ENCODE measurements at places on chromosomes 2 and 18.

GRCh38 chr2:71224457-71224856, 2.4 kb downstream of the PAIP2B start:
- no peak for DNase-seq

GRCh38 chr2:219219784-219220532, 1.2 kb upstream of the ABCB6 start:
- no peak for DNase-seq

GRCh38 chr2:207121784-207122183, 44.0 kb downstream of the KLF7 start:
- DNase-seq = no peak

DNA sequence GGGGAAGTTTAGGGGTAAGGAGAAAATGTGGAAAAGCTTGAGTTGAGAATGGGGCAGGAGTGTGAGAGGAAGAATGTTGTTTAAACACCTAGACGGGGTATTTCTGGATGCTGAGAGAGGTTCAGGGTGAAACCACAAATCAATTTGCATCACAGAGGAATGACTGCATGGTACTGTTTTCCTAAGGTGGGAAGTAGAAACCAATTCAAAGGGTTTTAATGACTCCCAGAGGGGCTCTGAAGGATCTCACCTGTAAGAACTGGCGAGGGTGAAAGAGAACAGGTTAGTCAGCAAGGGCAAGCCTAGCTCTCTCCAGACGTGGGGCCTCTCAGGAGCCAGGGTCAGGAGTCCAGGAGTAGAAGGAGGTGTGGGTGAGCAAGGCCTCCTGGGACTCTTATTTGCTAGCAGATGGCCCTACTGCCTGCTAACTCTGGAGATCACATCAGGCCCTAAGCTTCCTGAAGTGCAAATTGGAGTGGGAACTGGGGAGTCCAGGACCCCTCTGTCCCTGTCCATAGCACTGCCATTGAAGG, 133.0 kb upstream of the CELF4 start:
- DNase-seq = no peak

DNA sequence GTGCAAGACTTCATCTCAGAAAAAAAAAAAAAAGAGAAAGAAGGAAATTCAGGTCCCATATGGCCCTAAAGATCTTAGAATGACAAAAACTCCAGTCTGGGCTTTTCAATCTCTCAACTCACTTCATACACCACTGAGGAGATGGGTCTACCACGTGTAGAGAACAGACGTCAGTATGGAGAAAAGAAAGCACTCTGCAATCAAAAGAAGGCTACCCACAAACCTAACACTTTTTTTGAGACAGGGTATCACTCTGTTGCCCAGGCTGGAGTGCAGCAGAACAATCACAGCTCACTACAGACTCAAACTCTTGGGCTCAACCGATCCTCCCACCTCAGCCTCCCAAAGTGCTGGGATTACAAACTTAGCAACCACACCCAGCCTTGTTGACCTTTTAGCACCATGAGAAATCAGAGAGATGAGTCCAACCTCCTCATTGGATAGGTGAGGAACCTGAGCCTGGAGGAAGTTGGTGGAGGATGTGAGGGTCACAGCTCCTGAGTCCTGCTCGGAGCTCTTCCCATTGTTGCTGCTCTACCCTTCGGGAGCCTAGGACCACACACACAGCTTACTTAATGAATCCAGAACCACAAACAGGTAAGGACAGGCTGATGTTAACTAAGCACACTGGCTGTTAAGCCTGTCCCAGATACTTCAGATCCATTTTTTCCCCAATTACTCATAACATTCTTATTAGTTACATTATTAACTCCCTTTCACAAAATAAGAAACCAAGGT, 23.7 kb downstream of the TBC1D8 start:
- DNase-seq = no peak

DNA sequence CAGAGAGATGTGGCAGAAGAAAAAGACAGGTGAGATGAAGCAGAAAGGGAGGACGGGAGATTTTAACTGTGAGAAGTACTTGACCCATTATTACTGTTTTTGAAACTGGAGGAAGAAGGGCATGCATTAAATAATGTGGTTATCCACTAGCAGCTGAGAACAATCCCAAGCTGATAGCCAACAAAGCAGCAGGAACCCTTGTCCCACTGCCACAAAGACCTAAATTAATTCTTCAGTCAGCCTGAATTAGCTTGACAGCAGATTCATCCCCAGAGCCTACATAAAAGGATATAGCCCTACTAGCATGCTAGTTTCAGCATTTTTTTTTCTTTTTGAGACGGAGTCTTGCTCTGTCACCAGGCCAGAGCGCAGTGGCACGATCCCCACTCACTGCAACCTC, 19.5 kb upstream of the REG3A start:
- no peak for DNase-seq

GRCh38 chr2:190408538-190409271, 550 bp downstream of the MFSD6 start:
- DNase-seq = peak; percentile 63

DNA sequence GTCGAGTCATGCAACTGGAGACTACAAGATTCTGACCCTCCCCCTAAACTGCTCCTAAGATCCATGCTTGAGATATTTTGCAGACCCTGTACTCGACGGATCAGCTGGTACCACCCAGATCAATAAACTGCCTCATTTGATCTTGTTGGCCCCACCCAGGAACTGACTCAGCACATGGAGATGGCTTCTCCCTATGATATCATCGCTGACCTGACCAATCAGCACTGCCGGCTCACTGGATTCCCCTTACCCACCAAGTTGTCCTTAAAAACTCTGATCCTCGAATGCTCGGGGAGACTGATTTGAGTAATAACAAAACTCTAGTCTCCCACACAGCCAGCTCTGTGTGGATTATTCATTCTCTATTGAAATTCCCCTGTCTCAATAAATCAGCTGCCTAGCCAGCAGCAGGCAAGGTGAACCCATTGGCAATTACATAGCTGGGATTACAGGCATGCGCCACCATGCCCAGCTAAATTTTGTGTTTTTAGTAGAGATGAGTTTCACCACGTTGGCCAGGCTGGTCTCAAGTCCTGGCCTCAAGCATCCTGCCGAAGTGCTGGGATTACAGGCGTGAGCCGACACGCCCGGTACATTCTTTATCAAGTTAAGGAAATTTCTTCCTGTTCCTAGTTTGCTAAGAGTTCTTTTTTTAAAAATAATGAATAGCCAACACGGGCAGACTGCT, 43.6 kb downstream of the VPS54 start:
- no peak for DNase-seq

DNA sequence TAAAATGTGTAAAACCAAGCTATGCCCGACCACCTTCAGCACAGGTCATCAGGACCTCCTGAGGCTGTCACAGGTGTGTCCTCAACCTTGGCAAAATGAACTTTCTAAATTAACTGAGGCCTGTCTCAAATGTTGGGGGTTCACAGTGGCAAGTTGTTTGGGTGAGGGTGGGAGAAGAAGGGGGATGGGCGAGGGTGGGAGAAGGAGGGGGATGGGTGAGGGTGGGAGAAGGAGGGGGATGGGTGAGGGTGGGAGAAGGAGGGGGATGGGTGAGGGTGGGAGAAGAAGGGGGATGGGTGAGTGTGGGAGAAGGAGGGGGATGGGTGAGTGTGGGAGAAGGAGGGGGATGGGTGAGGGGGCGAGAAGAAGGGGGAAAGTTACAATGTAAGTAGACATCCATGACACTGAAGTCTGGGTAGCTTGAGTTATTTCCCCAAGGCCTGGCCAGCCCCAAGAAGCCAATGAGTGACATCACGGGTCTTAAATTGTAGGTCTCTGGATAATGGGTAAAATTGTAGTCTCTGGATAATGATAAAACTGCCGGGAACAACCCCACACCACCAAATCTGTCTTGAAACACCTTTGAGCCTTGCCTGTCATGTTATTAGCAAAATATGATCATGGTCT, 56.3 kb downstream of the TIMM21 start:
- DNase-seq = no peak

GRCh38 chr2:2765839-2766495, 434.9 kb upstream of the MYT1L start:
- DNase-seq = no peak

DNA sequence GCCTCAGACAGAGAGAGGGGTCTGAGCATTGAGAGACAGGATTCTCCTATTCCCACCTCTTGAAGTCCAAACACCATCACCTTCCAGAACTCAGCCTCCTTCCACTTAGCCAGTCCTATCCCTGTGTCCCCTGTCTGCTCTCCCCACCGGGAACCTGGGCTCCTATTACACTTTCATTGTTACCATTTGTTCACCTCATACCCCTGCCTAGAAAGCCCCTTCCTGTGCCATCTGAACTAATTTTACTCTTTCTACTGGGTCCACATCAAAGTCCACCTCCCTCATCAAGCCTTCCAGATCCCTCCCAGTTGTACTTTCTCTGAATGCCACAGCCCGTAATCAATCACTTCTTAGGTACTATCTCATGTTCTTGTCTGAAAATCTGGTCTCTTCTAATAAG, 220.6 kb downstream of the ZBTB7C start:
- no peak for DNase-seq

GRCh38 chr2:188068093-188068492, 223.6 kb upstream of the GULP1 start:
- DNase-seq = no peak

GRCh38 chr2:30268296-30268871, 37.0 kb downstream of the LBH start:
- no peak for DNase-seq

- DNase-seq = no peak
Observed at GRCh38 chr18:52402814-52403213, 62.8 kb downstream of the DCC start.

DNA sequence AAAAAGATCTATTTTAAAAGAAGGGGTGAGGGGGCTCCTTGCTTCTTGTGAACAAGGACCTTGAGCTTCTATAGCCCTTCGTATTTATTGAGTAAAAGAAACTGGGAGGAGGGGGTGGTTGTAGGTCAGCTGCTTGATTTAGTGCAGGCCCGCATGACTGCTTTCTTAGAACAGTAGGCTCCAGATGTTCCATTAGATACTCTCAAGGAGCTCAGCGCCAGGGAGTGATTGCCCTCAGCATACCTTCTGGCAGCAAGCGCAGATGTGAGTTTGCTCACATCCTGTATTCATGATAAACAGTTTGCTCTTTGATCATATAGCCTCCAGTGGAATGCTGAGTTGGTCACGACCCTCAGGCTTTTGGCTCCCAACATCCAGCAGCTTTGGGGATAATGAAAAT, 108.9 kb upstream of the XPO1 start:
- no peak for DNase-seq

DNA sequence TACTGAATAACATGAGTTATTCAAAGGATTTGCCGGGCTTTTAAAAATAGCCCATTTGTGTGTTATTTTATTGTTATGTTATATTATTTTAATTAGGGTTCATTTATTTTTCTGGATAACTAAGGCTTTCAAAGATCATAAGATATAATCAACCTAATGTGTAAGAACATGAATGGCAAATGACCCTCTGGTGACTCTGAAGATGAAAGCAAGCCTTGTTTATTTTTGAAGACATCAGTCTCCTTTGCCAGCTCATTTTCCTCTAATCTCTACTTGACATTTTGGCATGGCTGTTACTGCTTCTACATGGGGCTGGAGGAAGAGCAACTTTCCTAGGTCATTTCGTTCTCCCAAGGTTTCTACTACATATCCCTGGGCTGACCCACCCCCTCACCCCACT, 10.6 kb downstream of the FAP start:
- DNase-seq = no peak

- DNase-seq = no peak
Observed at GRCh38 chr2:149160701-149161217, 122.3 kb downstream of the LYPD6B start.

DNA sequence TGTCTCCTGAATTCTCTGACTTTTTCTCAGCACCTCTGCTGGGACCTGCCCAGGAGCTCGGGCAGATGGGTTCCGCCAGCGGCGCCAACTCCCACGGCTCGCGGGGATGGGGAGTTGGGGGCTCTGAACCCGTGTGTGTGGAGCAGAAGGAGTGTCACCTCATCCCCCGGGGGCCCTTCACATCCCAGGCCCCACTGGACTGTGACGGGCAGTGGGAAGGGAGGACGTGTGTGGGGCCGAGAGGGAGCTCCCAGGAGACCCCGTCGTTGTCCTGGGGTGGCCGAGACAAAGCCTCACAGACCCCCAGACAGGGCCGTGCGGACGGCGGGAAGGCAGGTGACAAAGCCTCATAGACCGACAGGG, 130.0 kb upstream of the CTDP1 start:
- DNase-seq = no peak

- DNase-seq = peak; percentile 73
Observed at GRCh38 chr2:168699844-168700417, 102.5 kb upstream of the NOSTRIN start.

GRCh38 chr2:152488075-152488474, 153.1 kb downstream of the FMNL2 start:
- no peak for DNase-seq

- DNase-seq = no peak
Observed at GRCh38 chr2:215293879-215294278, 18.0 kb upstream of the ATIC start.

GRCh38 chr2:39142904-39143605, 22.2 kb upstream of the SOS1 start:
- DNase-seq = no peak

- DNase-seq = no peak
Observed at GRCh38 chr2:37573451-37574388, 97.7 kb downstream of the CDC42EP3 start.

GRCh38 chr18:35322486-35323458, 21.4 kb downstream of the ZNF24 start:
- no peak for DNase-seq

- no peak for DNase-seq
Observed at GRCh38 chr18:5729983-5730699, 165.2 kb downstream of the TMEM200C start.

- DNase-seq = no peak
Observed at GRCh38 chr18:13703899-13704298, 22.5 kb downstream of the FAM210A start.

DNA sequence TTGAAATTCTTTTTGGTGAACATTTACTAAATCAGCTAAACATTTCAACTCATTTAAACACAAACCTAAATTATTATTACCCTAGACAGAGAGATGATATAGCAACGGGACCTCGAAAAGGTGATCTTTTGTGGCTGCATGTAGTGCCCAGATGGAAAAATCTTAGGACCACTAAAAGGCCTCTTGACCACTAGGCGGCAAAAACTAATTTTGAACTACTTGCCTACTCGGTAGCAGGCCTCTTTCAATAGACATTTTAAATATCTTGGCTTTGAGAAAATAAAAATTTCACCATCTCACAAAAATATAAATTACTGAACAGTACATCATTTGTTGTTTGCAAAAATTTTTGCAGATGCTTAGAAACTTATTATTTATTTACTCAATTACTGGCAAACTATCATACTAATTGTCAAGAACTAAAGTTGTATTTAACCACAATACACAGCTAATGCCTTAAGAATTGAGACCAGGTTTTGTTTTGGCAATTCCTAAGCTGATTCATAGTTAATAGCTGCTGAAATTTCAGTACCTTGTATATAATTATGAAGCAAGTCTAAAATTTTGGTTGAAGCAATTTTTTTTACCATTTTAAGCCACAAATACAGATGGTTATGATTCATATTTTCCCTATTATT, 9.4 kb downstream of the COL3A1 start:
- no peak for DNase-seq
